ENCODE measurements at places on chromosomes 6 and 20. TPM values are rescaled to one million over a fixed set of nuclear protein-coding genes. Genes with fewer than 3 reads are reported as not detected.

Gene WDR46
- 64.4 TPM for total RNA-seq

Gene SLC17A4
- not detected for total RNA-seq

Gene MUCL3
- total RNA-seq: not detected

Gene KCNK15
- 11.1 TPM for total RNA-seq

Gene NR2E1
- total RNA-seq: not detected

Gene ZSCAN23
- 0.51 TPM for total RNA-seq

Gene TP53TG5
- total RNA-seq: not detected

Gene NEDD9
- 4.3 TPM for total RNA-seq

DNA sequence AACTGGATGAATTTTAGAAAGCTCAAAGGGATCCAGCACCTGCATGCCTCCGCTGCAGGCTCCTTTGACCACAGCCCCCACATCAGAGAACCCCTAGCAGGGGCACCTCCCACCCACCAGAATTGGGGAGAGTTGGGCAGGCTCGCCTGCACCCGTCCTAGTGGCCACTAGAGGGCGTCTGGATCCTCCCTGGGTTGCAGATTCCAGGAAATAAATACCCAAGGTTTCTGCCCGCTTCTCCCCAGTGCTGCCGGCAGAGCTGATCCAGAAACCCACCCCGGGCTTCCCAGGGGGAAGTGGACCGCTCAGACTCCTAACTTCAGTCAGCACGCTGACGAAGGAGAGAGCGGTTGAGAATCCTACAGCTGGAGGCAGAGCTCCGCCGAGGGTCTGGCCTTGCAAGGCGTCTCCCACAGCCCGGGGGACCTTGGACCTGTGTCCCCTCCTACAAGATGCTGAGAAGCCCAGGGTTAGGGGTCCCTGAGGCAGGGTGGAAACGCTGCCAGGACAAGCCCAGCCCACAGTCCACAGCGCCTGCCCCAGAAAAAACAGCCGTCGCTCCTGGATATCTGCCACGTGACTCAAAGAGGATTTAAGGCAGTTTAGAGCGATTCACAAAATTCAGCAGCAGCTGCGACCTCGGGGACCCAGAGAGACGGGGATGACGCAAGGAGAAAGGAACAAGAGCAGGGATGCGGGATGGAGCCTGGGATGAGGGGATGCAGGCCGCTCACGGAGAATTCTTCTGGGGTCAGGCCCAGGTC lies 32.6 kb upstream of the PHACTR3 start:
- DNase-seq: peak; percentile 78

DNA sequence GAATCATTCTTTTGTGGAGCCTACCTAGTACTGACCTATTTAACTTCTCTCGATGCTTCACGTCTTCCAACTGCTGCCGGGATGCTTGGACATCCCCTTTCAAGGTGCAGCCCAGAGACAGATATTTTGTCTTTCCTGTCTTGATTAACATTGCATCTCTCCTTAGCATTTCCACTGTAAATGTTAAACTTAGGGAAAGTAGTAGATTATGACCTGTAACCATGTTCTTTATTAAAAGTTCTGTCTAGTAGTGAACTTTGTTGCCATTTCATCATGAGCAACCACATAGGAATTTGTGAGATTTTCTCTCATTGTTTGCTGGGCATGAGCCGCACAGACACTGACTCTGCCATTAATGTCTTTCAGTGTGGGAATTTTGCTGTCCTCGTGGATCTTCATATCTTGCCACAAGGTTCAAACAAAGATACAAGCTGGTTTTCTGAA lies 117.9 kb downstream of the JAG1 start:
- peak; percentile 71 for DNase-seq

DNA sequence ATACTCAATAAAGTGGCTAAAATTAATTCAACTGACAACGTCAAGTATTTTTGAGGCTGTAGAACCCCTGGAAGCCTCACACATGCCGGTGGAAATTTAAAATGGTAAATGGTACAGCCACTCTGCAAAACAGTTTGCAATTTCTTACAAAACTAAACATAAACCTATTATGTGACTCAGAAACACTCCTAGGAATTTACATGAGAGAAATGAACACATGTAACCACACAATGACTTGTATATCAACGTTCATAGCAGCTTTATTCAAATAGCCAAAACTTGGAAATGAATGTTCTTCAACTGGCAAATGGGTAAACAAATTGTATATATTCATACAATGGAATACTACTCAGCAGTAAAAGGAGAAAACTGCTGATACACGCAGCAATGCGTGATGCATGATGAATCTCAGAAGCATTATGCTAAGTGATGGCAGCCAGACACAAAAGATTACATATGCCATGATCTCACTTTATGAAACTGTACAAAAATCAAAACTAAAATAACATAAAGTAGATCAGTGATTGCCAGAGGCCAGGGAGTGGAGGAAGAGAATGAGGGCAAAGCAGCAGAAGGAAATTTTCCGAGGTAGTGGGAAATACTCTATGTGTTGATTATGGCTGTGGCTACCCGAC lies 112.5 kb downstream of the FAM50B start:
- DNase-seq: peak; percentile 23

DNA sequence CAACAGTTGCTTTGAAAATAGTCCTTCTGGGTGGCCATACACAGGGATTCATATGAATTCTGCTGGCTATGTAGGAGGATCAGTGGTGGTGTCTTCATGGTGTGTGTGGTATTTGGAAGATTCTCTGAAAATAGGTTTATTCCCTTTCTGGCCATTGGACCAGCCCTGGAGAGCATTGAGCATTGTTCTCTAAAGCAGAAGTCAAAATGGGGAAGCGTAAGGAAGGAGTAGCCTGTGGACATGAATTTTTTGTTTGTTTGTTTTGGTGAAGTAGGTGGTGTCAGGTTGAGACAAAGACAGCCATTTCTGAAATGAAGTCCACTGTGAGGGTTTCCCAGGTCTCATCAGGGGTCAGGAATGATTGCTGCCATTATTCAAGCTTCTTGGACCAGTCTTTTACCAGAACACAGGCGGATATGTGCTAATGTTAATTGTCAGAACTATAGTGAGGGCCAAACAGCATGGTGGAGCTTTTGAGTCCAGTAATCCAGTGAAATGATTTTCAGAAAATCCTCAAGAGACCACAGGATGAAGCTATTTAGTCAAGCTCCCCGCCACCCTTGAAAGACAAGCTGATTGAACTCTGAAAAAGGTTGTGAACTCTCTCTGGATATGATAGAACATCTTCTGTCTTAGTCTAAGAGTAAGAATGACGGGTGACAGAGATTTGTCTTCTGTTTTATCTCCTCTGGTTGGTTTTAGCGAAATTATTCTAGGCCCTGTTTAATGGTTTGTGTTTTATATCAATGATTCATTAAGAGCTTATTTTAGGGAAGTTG lies 60.0 kb downstream of the DNAH8 start:
- DNase-seq: no peak

GRCh38 chr6:39204646-39205244 lies 24.5 kb downstream of the KCNK5 start:
- DNase-seq: no peak

GRCh38 chr6:22598339-22598738 lies 29.0 kb downstream of the HDGFL1 start:
- DNase-seq: no peak

- DNase-seq: peak; percentile 37
Measured at GRCh38 chr20:2349801-2350200, 30.9 kb upstream of the TGM6 start.

DNA sequence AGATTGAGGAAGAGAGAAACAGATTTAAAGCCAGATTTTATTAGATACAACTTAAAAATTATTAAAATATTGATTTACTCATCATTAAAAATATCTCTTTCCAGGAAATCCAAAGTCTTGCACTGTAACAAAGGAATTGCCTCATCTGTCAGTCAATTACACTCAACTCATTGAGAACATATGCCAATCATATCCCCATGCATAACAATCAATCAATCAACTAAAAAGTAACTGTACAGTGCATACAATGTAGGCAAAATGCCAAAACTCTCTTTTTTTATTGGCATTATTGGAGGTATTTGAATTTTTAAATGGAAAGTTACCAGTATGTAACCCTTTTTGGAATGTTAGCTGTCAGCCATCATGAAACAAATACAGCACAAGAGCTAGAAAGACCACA lies 45.3 kb upstream of the FAM83B start:
- DNase-seq: no peak

GRCh38 chr20:50283922-50284810 lies 93.5 kb downstream of the CEBPB start:
- peak; percentile 86 for DNase-seq

- no peak for DNase-seq
Measured at GRCh38 chr20:57856658-57857057, 146.8 kb upstream of the PMEPA1 start.

DNA sequence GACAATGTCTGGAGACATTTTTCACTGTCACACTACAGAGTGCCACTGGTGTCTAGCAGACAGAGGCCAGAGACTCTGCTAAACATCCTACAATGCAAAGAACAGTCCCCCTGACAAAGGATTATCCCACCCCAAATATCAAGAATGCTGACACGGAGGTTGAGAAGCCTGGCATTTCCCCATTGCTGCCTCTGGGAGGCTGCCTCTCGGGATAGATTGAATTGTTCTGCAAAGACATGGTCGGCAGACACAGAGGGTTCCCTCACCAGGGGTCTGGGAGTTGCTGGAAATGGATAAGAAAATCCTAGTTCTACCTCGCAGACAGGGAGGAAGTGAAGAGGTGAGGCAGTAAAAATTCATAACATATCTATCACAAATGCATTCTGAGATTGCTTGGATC lies 166.4 kb upstream of the AGPAT4 start:
- no peak for DNase-seq

- no peak for DNase-seq
Measured at GRCh38 chr6:166658115-166658791, 31.2 kb upstream of the RPS6KA2 start.

GRCh38 chr20:54176610-54177009 lies 2.8 kb upstream of the CYP24A1 start:
- DNase-seq: peak; percentile 51

- DNase-seq: no peak
Measured at GRCh38 chr6:168529214-168529613, 88.2 kb downstream of the SMOC2 start.

GRCh38 chr6:17015144-17015543 lies 86.7 kb upstream of the STMND1 start:
- DNase-seq: peak; percentile 82

GRCh38 chr6:105022416-105022815 lies 65.5 kb downstream of the LIN28B start:
- no peak for DNase-seq

GRCh38 chr6:37779111-37779800 lies 40.3 kb upstream of the ZFAND3 start:
- DNase-seq: peak; percentile 49

All from GM23248 (cell line).